ENCODE measurements at places on chromosomes 2 and 18.

DNA sequence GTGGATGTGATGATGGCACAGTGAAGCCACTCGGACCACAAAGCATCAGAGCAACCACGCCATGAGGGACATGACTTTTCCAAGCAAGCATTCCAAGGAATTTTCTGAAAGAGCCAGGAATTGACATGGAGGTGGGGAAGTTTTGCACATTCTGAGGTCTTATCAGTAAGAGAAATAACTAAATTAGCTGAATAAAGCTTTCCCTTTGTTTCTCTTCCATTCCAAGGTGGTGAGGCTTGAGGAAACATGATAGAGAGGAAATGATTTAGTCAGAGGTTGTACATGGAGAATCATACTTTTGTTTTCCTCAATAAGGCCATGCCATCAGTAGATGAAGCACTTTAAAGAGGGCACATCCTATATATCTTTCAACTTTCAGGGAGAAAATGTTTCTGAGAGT, 115.7 kb upstream of the MMADHC start:
- DNase-seq: no peak

DNA sequence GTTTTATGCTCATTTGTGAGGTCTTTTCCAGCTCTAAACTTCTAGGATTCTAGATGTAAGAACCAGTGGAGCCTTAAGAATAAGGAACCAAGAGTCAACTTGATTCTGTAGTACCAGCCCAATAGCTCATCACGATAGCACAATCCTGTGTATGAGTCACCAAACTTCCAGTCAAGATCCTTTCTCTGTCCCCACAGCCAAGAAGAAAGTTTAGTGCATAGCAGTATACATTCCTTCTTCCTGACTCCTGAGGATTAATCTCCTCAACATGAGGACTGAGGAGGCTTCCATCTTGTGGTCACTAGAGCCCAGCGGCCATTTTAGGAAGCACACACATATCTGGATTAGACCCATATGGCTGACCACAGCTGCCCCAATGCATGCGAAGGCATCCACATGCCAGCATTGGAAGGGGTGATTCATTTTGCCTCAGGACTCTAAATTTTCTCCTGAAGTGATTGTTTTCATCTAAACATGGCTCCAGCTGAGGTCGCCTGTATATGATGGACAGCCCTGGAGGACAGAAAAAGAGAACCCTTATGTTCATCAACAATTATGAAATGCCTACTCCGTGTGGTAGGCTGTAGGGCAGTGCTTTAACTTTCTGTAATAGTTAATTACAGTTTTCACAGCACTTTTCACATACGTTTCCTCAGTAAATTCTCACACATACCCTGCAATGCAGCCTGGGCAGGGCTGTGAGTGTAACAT, 53.5 kb downstream of the RASGRP3 start:
- no peak for DNase-seq

DNA sequence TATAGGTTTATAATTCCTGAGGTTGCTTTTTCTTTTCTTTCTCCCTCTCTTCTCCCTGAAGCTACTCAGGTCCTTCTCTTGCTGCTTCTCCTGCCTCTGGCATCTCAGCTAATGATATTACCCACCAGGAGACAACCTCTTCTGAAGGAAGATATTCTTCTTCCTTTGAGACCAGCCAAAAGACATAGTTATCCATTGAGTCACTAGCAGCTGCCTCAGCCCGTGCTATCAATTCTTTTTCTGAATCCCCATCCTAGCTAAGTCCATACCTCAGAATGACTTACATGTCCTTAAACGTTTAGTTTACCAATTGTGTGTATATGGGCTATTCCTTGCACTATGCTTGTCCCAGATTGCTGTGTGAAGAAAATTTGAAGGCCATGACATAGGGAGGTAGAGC, 25.0 kb upstream of the RNF103 start:
- no peak for DNase-seq

- no peak for DNase-seq
These were observed 22.5 kb upstream of the TRAPPC8 start for GRCh38 chr18:31965316-31965970.

DNA sequence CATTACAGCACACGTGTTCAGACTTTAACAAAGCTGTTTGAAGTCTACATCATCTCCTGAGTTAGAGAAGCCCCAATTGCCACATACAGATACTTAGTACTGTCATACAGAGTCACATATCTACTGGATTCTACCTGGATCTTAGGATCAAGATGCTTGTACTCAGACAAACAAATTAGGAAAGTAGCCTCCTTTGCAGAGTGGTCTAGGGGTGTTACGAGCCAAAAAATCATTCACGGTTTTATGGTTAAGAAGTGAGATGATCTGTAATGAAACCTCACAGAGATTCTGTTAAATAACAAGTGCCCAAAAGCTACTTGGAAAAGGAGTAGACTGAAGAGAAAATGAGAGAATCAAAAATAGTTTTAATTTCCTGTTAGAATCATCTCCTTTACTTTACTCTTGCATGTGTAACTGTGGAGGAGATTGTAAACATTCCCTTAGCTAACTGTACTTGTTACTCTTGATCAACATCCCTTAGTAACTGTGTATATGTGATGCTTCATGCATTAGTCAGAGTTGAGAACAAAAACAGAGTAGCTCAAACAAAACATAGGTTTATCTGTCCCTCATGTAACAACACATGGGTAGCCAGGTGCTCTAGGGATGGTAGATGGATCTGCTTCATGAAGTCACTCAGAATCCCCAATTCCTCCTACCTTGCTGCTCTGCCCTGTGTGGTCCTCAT, 16.4 kb upstream of the IL1RL1 start:
- DNase-seq: no peak

- no peak for DNase-seq
These were observed 25.1 kb upstream of the ARHGAP25 start for GRCh38 chr2:68709421-68709911.

DNA sequence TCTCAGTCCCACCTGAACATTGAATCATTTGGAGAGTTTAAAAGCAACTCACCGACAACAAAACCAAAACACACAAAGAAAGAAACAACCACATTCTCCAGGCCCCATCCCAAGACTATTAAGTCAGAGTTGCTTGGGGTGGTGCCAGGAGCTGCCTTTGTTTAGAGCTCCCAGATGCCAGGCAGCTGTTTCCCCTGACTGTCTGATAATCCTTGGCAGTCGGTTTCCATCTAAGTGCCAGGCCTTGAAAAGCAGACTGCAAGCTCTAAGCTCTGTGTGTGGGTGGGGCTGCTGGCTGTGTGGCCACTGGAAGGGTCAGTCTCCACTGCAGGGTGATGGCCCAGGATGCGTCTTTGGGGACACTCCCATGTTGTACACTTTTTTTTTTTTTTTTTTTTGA, 255.3 kb upstream of the AGAP1 start:
- no peak for DNase-seq

DNA sequence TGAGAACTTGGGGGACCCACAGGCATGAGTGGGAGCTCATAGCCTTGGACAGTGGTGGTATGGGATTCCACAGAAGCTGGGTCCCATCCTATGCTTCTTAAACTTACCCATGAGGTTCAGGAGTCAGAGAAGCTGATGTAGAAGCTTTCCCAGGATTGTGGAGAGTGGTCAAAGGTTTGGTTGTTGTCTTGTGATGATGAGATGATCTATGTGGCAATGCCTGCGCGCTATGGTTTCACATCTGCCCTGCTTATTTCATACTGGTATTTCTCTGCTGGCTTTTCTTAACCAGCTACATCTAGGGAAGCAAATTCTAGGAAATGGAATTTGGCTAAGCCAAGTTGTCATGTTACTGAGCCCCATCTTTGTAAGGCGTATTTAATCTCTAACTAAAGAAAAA, 168.6 kb downstream of the ZNF407 start:
- no peak for DNase-seq

GRCh38 chr2:241870611-241871537, 1.3 kb downstream of the RTP5 start:
- DNase-seq: peak; percentile 36

GRCh38 chr18:79804130-79804787, 6.5 kb downstream of the KCNG2 start:
- DNase-seq: peak; percentile 15

- no peak for DNase-seq
These were observed 59.6 kb downstream of the CSRNP3 start for GRCh38 chr2:165529130-165529529.

- DNase-seq: peak; percentile 79
These were observed 784 bp downstream of the ACTR1B start for GRCh38 chr2:97662895-97663625.

DNA sequence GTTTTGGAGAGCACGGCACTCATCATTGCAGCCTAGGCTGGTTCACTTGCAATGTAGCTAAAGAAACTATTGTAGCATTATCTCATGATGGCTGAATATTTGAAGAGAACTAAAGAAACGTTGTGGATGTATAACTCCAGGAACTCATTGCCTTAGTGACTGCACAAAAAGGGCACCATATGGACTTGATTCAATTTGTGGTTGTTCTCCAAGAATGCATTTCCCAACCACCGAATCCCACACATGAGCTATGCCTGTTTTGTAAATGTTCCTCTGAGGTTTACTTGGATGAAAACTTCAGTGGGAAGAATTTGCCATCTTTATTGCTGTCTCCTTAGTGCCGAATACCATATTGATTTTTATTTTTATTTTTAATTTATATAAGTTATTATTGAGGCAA, 43.5 kb downstream of the DOK6 start:
- DNase-seq: no peak

- no peak for DNase-seq
These were observed 67.2 kb upstream of the OTOS start for GRCh38 chr2:240207661-240208060.

- no peak for DNase-seq
These were observed 14.1 kb upstream of the ARMC9 start for GRCh38 chr2:231184319-231184718.

- DNase-seq: no peak
These were observed 55.2 kb upstream of the COBLL1 start for GRCh38 chr2:164896634-164897355.

DNA sequence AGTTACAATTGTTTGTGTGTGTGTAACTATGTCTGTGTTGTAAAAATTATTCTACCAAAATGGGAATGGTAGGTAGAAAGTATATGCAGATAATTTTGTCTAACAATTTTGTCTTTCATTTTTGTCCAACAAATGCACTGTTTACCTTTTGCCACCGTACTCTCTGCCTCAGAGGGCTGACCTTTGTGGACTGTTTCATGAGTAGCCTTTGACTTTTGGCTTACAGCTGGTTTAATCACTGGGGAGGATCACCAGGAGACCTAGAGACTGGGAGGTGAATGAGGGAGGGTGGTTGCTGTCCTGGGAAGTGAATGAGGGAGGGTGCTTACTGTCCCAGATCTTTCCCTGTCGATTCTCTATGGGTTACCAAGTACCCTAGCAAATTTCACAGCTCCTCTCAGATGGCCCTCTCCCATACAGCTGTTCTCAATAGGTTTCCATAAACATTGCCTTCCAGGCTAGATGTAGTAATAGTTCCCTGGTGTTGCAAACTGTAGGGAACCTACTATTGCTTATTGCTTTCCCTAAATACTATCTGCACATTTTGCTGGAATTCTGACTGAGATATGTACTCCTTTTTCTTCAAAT, 26.5 kb upstream of the CXXC1 start:
- DNase-seq: no peak

DNA sequence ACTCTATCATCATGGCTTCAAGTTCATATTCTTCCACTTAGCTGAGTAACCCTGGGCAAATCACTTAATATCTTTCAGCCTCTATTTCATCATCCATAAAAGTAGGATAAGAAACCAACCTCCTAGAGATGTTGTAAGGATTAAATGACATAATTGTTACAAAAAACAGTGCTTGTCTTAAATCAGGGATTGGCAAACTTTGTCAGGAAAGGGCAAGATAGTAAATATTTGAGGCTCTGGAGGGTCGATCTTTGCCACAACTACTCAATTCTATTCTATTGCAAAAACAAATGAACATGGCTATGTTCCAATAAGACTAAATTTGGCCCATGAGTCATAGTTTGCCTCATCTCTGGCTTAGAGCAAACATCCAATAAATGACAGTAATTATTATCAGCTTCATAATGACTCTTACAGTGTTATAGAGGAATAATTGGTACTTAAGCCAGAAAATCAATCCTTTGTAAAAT, 184.7 kb downstream of the SATB2 start:
- no peak for DNase-seq

DNA sequence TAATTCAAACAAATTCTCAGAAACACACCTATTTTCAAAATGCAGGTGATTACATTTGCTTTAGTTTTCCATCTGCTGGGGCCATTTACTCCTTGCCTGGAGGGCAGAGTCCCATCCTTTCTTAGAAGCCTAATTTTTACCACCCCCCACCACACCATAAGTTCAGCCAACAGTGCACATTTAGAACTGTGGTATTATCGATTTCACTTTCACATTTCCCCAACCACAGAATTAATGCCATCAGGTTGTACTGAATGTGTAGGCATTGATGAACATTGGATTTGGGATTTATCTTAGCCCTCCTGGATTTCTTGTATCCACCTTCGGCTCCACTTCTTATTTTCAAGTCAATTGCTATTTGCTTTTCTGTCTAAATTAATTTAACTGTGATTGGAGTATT, 4.5 kb downstream of the SCYGR3 start:
- no peak for DNase-seq

DNA sequence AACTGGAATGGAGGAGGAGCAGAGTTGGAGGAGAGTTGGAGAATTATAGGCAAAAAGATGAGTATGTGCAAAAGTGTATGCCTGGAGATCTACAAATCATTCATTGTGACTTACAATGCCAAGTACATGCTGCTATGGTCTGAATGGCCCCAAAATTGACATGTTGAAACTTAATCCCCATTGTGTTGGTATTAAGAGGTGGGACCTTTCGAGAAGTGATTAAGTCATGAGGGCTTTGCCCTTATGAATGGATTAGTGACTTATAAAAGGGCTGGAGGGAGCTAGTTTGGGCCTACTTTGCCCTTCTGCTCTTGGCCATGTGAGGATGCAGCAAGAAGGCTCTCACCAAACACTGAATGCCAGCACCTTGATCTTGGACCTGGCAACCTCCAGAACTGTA, 6.3 kb upstream of the RBMS1 start:
- no peak for DNase-seq

GRCh38 chr2:26175466-26176278, 2.8 kb downstream of the GAREM2 start:
- no peak for DNase-seq

- DNase-seq: no peak
These were observed at the start of gene NRP2 for GRCh38 chr2:205682239-205682970. Gene NRP2 (plus strand): TSS chr2:205682501. CDS start chr2:205683291, 790 bp downstream.

GRCh38 chr2:241161646-241162281, 11.5 kb downstream of the PPP1R7 start:
- no peak for DNase-seq
